Right lobe of liver (tissue), 6 donors: ENCODE measurements at places on chromosomes 6 and 20. TPM values are rescaled to one million over a fixed set of nuclear protein-coding genes. Genes with fewer than 3 reads are reported as not detected.

The WFDC10B gene
- total RNA-seq, result not detected

The ATRN gene
- total RNA-seq, result 57.7 TPM

The ZBTB46 gene
- 2.8 TPM for total RNA-seq

The LPA gene
- total RNA-seq, result 174 TPM

The TMC2 gene
- not detected for total RNA-seq

The ZBTB9 gene
- total RNA-seq, result 3.3 TPM

The ISM1 gene
- 3.7 TPM for total RNA-seq

The ARMH2 gene
- total RNA-seq, result not detected

The SRC gene
- 15.9 TPM for total RNA-seq

- H3K4me1 ChIP-seq, result no peaks in the 10 kb centered on the region
- no peak overlapping the region for H3K4me3 ChIP-seq
- H3K27me3 ChIP-seq, result no peaks in the 10 kb centered on the region
- H3K36me3 ChIP-seq, result no peaks in the 10 kb centered on the region
These were observed 231.9 kb downstream of the PKHD1 start for GRCh38 chr6:51855310-51856082.

GRCh38 chr6:56372406-56372995 is 125.1 kb upstream of the COL21A1 start:
- H3K27me3 ChIP-seq, result no peaks in the 10 kb centered on the region
- H3K36me3 ChIP-seq, result no peaks in the 10 kb centered on the region
- DNase-seq, result no peak
- H3K4me3 ChIP-seq, result no peak overlapping the region
- H3K27ac ChIP-seq, result no peak overlapping the region

DNA sequence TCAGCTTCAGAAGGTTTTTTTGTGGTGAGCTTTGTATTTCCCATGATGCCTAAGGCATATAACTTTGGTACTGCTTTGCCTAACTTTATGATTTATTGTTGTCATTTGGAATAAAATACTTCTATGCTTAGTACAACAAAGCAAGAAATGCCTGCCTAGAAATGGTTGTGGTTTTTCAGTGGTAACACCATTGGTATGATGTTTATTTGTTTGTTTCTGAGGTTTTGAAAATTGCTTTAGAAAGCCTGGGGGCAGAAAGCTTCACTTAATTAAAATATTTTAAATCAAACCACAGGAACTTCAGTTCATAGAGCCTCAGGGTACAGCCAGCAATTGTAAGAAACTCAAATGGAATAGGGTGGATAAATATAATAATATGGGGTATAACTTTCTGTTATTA is 351.2 kb upstream of the MAP3K7 start:
- no peak overlapping the region for H3K27ac ChIP-seq
- no peak for DNase-seq
- no peak overlapping the region for H3K4me3 ChIP-seq
- H3K36me3 ChIP-seq, result no peaks in the 10 kb centered on the region
- no peaks in the 10 kb centered on the region for H3K4me1 ChIP-seq

DNA sequence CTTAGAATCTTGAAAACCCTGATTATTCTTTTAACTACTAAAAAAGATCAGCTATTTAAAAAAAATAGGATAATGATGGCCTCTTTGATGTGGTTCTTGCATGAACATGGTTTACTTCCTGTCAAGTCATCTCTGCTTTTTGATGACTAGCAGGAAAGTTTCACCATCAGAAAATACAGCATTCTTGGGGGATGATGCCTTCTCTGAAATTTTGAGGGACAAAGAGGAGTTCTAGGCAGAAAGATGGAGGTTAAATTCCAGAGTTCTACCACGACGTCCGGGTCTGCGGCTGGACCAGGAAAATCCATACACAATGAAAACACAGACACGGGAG is 130.4 kb downstream of the OLIG3 start:
- H3K4me3 ChIP-seq, result no peak overlapping the region

DNA sequence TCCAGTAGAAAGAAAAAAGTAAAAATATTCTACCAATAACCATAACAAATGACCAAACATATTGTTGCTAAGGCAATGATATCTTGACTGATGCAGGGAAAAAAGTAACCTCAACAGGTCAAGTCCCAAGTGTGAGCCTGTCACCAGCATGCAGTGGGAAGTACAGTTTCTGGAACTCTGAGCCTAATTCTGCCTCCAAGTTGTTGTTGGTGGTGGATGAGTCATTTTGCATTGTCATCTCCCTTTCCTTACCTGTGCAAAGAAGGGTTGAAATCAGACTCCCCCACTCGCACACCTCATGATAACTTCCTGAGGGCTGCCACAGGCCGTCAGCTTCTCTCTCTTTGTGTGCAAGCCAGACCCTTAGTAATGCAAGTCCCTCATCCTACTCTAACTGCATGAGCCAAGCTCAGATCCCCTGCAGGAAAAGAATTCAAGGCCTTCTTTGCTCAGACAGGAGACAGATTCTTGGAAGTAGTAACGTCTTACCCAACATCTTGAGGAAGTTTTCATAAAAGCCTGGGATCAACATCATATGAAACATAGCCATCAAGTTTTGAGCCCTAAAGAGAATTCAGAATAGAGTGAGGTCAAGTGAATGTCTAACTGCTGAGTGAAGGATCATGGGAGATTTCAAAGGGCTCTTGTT is 207.6 kb upstream of the FOXA2 start:
- no peak for DNase-seq
- no peak overlapping the region for H3K27ac ChIP-seq
- H3K4me1 ChIP-seq, result no peaks in the 10 kb centered on the region
- H3K4me3 ChIP-seq, result no peak overlapping the region
- H3K36me3 ChIP-seq, result no peaks in the 10 kb centered on the region
- H3K27me3 ChIP-seq, result no peaks in the 10 kb centered on the region

GRCh38 chr20:61677928-61678327 is 387.8 kb downstream of the TAF4 start:
- no peak overlapping the region for H3K4me3 ChIP-seq
- no peak overlapping the region for H3K27ac ChIP-seq
- no peak for DNase-seq
- no peaks in the 10 kb centered on the region for H3K4me1 ChIP-seq

GRCh38 chr6:7145885-7146828 is 38.4 kb downstream of the RREB1 start:
- H3K4me3 ChIP-seq, result no peak overlapping the region
- no peaks in the 10 kb centered on the region for H3K27me3 ChIP-seq
- no peaks in the 10 kb centered on the region for H3K36me3 ChIP-seq
- peak; percentile 62 for DNase-seq

DNA sequence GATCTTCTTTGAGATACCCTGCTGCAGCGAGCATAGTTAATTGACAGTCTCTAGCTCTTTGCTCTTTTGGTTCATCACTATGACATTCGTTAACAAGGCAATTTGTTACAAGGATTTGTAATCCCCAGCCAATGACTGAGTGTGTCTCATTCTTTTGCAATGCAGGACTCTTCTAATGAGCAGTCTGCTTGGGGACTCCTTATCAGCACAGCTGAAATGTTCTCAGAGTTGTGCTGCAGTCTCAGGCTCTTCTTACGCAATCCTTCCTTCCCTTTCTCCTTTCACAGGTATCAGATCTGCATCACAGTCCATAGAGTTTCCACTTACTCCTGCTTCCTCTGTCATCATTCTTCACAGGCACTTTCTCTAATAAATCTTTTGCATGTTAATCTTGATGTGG is 161.2 kb upstream of the OGFRL1 start:
- no peak overlapping the region for H3K4me3 ChIP-seq
- H3K4me1 ChIP-seq, result no peaks in the 10 kb centered on the region
- H3K27me3 ChIP-seq, result no peaks in the 10 kb centered on the region
- H3K27ac ChIP-seq, result no peak overlapping the region

GRCh38 chr6:549906-550305 is 107.0 kb downstream of the HUS1B start:
- no peak overlapping the region for H3K4me3 ChIP-seq
- DNase-seq, result no peak
- H3K27ac ChIP-seq, result no peak overlapping the region
- no peaks in the 10 kb centered on the region for H3K27me3 ChIP-seq
- peaks cover 7% of the 10 kb centered on the region for H3K36me3 ChIP-seq

DNA sequence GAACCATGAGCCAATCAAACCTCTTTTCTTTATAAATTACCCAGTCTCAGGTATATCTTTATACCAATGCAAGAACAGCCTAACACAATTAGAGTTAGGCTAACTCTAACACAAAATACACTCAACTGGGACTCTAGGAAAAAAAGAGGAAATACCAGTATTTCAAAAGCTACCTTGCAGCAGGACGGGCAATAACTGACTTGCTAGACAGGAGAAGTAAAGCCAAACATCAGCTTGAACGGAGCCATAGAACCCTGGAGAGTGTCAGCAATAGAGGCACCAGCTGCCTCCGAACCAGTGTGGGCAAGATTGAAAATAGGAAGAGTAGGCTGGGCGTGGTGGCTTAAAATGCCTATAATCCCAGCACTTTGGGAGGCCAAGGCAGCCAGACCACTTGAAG is 162.0 kb upstream of the SOX4 start:
- H3K36me3 ChIP-seq, result no peaks in the 10 kb centered on the region
- no peaks in the 10 kb centered on the region for H3K27me3 ChIP-seq
- H3K4me3 ChIP-seq, result no peak overlapping the region
- DNase-seq, result no peak
- H3K27ac ChIP-seq, result no peak overlapping the region
- no peaks in the 10 kb centered on the region for H3K4me1 ChIP-seq

- H3K27me3 ChIP-seq, result no peaks in the 10 kb centered on the region
- peaks cover 42% of the 10 kb centered on the region for H3K4me1 ChIP-seq
- DNase-seq, result no peak
- H3K27ac ChIP-seq, result no peak overlapping the region
- no peaks in the 10 kb centered on the region for H3K36me3 ChIP-seq
- no peak overlapping the region for H3K4me3 ChIP-seq
These were observed 87.8 kb upstream of the ARMC2 start for GRCh38 chr6:108760126-108761050.

GRCh38 chr6:69285054-69285453 is 511.8 kb downstream of the LMBRD1 start:
- H3K4me3 ChIP-seq, result no peak overlapping the region
- DNase-seq, result no peak
- no peaks in the 10 kb centered on the region for H3K4me1 ChIP-seq
- H3K36me3 ChIP-seq, result no peaks in the 10 kb centered on the region
- no peak overlapping the region for H3K27ac ChIP-seq
- H3K27me3 ChIP-seq, result no peaks in the 10 kb centered on the region

- no peaks in the 10 kb centered on the region for H3K4me1 ChIP-seq
- no peaks in the 10 kb centered on the region for H3K36me3 ChIP-seq
- no peak overlapping the region for H3K27ac ChIP-seq
- DNase-seq, result no peak
- no peaks in the 10 kb centered on the region for H3K27me3 ChIP-seq
These were observed 107.5 kb downstream of the TMEM170B start for GRCh38 chr6:11645016-11645415.

- no peak overlapping the region for H3K27ac ChIP-seq
- H3K4me3 ChIP-seq, result no peak overlapping the region
- DNase-seq, result no peak
- no peaks in the 10 kb centered on the region for H3K27me3 ChIP-seq
- peaks cover 4% of the 10 kb centered on the region for H3K4me1 ChIP-seq
- no peaks in the 10 kb centered on the region for H3K36me3 ChIP-seq
These were observed 29.5 kb downstream of the KIF25 start for GRCh38 chr6:168026925-168027324.

DNA sequence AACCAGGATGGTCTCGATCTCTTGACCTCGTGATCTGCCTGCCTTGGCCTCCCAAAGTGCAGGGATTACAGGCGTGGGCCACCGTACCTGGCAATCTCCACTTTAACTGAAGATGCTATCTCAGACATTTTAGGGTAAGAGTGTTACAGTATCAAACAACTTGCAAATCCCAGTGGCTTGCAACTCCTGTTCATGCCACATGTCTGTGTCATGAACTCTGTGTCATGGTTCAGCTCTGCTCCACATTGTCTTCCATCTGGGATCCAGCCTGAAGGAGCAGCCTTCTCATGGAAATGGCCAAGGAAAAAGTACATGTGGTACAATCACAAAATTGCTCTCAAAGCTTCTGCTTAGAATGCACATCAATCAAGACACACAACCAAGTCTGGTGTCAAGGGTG is 114.9 kb downstream of the MAP3K5 start:
- no peak for DNase-seq
- H3K27ac ChIP-seq, result no peak overlapping the region
- H3K4me3 ChIP-seq, result no peak overlapping the region
- no peaks in the 10 kb centered on the region for H3K36me3 ChIP-seq
- no peaks in the 10 kb centered on the region for H3K27me3 ChIP-seq
- no peaks in the 10 kb centered on the region for H3K4me1 ChIP-seq

DNA sequence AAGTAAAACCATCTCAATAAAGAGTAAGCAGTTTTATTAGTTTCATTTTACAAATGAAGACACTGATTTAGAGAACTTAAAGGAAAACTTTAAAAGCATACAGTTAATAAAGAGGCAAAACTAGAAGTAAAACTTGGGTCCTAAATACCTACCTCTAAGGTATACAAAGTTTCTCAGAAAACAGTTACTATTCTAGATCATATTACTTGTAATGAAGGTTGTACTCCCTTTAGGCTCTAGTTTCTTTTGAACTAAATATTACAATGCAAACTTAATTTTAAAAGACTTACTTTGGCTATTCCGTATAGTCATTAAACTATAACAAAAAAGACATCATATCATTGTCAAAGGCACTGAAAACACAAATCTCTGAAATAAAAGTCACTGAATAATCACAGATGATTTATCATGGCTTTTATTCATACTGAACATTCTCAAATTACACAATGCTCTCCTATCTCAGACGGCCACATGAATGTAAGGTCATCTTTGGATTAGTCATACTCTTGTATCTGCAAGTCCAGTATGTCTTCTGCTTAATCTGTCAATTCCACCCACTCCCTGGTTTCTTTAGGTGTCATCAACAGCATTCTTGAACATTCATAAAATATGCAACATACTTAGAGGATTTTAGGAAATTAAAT is 361.6 kb upstream of the RUNX2 start:
- H3K27ac ChIP-seq, result no peak overlapping the region
- H3K27me3 ChIP-seq, result no peaks in the 10 kb centered on the region
- DNase-seq, result no peak
- no peaks in the 10 kb centered on the region for H3K4me1 ChIP-seq

DNA sequence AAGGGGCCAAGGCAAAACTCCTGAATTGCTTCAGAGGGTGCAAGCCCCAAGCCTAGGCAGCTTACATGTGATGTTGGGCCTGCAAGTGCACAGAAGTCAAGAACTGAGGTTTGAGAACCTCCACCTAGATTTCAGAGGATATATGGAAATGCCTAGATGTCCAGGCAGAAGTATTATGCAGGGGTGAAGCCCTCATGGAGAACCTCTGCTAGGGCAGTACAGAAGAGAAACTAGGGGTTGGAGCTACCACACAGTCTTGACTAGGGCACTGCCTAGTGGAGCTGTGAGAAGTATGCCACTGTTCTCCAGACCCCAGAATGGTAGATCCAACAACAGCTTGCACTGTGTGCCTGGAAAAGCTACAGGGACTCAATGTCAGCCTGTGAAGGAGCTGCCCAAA is 179.7 kb upstream of the GJE1 start:
- no peaks in the 10 kb centered on the region for H3K36me3 ChIP-seq
- no peak for DNase-seq
- no peak overlapping the region for H3K4me3 ChIP-seq
- no peak overlapping the region for H3K27ac ChIP-seq
